ENCODE measurements at places on chromosomes 13 and 19.
A peak's percentile ranks its signal among the peaks of the same experiment; 100 is the strongest.

DNA sequence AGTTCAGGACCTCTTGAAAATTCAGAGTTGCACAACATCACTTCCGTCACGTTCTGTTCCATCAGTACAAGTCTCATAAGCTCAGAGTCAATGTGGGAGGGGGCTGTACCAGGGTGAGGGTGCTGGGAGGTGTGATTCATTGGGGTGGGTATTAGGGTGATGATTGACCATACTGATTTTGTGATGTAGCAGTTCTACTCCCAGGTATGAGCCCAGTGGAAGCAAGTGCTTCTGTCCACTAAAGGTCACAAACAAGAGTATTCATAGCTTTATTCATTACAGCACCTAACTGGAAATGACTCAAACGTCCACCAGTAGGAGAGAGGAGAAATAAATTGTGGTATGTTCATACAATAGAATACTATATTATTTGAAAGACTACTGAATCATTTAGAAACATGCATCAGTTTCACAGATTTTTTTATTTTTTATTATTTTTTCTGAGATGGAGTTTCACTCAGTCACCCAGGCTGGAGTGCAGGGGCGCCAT lies 12.1 kb upstream of the UPF3A start:
- no peak for DNase-seq

DNA sequence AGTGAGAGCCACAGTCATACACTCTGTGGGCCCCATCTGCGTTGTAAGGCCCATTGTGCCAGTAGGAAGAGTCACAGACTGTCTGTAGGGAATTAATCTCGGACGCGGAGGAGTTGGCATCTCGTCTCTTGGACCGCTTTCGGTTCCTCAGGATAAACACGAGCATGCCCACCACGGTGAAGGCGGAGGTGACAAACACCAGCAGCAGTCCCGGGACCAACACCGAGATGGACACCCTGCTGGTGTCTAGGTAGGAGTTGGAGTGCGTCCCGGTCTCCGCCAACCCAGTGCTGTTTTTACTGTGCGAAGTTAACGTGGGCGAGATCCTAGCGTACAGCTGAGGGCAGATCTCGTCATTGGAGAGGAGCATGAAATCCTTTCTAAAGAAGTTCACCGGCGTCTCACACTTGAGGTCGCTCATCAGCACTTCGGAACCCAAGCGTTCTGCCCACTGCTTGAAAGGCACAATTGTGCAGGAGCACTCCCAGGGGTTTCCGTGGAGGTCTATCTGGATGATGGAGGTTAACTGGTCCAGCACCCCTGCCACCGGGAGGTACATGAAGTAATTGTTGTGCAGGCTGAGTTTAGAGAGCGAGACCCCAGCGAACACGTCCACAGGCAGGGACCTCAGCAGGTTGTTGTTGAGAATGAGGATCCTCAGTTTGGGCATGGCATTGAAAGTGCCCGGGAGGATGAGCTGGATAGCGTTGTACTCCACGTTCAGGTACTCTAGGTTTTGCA lies 2.7 kb downstream of the SLITRK1 start:
- DNase-seq = no peak

DNA sequence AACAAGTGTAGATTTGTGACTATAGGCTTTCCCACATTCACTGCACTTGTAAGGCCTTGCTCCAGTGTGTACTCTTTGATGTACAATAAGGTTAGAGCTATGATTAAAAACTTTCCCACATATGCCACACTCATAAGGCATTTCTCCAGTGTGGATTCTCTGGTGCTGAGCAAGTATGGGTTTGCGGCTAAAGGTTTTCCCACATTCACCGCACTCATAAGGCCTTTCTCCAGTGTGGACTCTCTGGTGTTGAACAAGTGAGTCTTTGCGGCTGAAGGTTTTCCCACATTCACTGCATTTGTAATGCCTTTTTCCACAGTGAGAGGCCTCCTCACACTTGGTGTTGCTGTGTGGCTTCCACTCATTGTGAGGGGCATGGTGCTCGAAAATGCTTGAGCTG lies 3.7 kb downstream of the ZNF772 start:
- no peak for DNase-seq

- DNase-seq = no peak
Observed at GRCh38 chr13:77701305-77701704, 3.8 kb downstream of the SLAIN1 start.

- no peak for DNase-seq
Observed at GRCh38 chr13:97000295-97000925, 6.1 kb upstream of the OXGR1 start.

DNA sequence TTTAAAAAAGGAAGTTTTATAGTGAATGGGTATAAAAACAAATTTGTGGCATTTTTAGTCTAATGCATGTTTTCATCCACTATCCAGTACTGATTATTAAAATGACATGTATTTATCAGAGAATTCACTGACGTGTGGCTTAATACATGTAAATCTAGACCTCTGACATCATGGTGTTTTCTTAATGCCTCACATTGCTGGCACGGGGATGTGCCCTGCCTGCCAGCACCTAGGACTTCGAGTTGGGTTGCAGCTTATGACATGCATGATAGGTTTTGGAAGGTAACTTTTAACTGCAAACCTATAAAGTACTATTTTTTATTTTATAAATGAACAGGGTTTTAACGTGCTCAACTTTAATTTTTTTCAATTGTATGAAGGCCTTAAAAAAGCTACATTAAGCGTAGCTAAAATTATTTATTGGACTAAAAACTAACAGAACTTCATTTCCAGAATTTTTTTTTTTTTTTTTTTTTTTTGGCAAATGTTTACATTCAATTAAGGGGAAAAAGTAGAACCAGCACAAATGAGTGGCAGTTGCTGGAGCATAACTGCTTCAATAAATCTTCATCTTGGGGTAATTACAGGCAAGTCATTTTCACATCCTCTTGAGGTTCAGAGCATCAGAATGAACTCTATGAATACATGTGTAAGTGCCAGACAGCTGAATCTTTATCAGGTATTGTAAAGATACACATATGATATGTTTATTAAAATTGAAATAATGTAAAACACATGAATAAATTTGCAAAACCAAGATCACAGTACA lies 16.3 kb downstream of the METTL21C start:
- DNase-seq = no peak

DNA sequence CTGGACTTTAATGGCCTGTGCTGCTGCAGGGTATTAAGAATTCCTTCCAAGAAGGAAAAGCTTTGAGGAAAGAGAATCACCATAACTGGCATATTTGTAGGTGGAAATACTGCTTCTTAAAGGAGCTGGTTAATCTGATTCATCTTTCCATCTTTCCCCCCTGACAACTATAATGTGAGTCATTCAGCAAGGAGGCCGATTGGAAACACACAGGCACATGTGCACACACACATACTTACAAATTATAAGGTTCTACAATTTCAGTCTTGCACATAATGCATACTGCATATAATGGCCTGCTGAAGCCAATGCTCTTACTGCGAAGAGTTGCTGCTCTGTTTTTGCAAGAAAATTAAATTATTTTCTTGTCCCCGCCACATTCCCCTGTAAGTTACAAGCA lies 78.8 kb upstream of the TPP2 start:
- DNase-seq = no peak

GRCh38 chr13:30400376-30400775 lies 21.9 kb upstream of the UBE2L5 start:
- no peak for DNase-seq

GRCh38 chr13:114096811-114097211 lies 35.6 kb downstream of the RASA3 start:
- no peak for DNase-seq

- no peak for DNase-seq
Observed at GRCh38 chr13:91154558-91155353, 192.7 kb upstream of the MIR17HG start.

GRCh38 chr19:15971224-15971780 lies 22.5 kb downstream of the OR10H4 start:
- no peak for DNase-seq

- no peak for DNase-seq
Observed at GRCh38 chr19:17841810-17842662, 5.7 kb downstream of the JAK3 start.

DNA sequence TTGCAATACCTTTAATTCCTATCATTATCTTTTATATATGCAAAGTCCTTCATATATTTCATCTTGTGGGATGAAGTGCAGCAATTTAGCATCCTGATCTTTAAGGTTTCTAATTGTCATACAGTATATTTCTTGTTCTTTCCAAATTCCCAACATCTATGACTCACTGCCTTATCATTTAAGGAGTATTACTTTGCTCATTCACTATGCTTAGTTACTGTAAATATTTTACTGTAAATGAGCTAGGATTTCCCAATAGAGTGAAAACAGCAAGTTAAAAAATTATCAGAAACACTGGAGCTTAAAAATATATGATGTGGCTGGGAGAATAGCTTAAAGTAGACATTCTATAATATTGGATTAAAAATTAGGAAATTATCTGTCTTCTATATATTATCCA lies 69.9 kb downstream of the SLITRK6 start:
- no peak for DNase-seq

- no peak for DNase-seq
Observed at GRCh38 chr13:28478127-28478526, 16.8 kb downstream of the FLT1 start.

DNA sequence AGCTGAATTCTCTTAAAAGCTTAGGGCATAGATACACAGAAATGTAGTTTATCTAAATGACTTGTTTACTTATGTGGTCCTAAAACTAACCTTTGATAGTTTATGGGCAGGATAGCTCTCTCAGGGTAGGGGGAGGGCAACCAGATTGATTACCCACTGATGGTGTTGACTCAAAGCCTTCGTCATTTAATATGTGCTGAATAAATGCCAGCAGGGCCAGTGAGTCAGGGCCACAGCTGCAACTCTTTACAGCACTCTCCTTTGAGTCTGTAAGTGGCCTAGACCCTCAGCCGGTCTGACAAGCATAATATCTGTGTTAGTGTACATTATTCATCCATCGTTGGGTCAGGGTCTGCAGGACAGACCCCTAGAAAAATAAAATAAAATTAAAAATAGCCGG lies 128.5 kb downstream of the ZNF675 start:
- DNase-seq = no peak

- DNase-seq = no peak
Observed at GRCh38 chr19:17948514-17948900, 15.7 kb downstream of the CCDC124 start.

DNA sequence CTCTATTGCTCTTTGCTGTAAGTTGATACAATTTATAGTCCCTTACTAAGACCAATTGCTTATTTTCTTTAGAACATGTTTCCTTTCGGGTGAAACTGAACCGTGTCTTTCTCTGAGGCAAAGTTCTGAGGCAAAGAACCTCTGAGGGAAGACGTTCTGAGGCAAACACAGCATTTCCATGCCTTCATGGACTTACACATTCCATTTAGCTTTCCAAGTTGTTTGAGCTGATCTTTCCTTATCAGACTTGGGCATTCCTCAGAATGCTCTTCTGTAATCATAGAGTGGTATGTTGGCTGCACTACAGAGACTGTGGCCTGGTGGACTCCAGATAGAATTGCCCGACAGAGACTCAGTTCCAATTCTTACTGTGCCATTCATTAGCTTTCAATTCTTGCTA lies 579.1 kb downstream of the KCTD12 start:
- DNase-seq = no peak

DNA sequence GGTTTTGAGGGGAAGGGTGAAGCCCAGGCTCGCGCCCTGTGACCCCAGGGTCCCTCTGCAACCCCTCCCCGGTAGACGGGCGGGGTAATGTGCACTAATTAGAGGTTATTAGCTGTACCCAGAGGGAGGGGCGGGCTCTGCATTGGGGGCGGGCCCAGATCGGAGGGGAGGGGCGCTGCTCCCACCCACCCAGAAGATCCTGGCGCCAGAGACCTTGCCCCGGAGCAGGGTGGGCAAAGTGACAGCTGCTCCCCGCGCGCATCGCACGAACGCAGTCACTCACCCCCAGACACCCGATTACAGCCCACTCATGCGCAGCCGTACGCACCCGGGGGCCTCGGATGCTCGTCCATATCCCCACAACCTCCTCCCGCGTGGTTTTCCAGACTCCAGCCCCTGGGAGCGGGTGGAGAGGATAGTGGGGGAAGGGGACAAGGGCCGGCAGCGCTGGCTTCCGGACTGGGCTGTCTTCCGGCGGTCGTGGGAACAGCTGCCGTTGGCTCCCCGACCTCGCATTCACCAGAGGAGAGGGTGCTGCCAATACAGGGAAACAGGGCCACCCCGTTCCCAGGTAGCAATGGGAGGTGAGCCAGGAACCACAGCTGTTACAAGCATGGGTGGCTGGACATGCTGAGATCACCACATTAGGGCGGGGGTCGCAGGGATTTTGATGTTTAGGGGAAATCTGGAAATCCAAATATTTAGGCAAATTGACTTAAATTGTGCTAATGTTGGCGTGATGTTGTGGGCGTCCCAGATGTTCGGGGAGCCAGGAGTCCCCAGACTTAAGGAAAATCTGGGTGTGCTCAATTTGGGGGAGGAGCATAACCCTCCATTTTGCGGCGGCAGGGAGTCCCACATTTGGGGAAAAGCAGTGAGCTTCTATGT lies 2.9 kb upstream of the HOOK2 start:
- DNase-seq = peak; percentile 10

- no peak for DNase-seq
Observed at GRCh38 chr13:46717856-46718255, 79.1 kb downstream of the ESD start.

- DNase-seq = no peak
Observed at GRCh38 chr13:98632961-98633360, 56.1 kb upstream of the STK24 start.

DNA sequence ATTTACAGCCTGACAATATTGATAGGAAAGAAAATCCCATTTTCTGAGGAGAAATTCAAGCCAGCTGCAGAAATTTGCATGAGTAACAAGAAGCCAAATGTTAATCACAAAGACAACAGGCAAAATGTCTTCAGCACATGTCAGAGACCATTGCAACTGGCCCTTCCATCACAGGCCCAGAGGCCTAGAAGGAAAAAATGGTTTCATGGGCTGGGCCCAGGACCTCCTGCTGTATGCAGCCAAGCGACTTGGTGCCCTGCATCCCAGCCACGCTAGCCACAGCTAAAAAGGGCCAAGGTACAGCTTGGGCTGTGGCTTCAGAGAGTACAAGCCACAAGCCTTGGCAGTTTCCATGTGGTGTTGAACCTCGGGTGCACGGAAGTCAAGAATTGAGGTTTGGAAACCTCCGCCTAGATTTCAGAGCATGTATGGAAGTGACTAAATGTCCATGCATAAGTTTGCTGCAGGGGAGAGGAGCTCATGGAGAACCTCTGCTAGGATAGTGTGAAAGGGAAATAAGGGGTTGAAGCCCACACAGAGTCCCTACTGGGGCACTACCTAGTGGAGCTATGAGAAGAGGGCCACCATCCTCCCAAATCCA lies 1474.0 kb downstream of the PCDH9 start:
- DNase-seq = no peak

Data from hematopoietic multipotent progenitor cell treated with erythropoietin and hydrocortisone succinate and interleukin-3 and kit ligand, for 17 days (in vitro differentiated cells).